CD4-positive, alpha-beta T cell treated with Interferon gamma for 1 hour (primary cell): ENCODE measurements at places on chromosomes 16 and 17.

DNA sequence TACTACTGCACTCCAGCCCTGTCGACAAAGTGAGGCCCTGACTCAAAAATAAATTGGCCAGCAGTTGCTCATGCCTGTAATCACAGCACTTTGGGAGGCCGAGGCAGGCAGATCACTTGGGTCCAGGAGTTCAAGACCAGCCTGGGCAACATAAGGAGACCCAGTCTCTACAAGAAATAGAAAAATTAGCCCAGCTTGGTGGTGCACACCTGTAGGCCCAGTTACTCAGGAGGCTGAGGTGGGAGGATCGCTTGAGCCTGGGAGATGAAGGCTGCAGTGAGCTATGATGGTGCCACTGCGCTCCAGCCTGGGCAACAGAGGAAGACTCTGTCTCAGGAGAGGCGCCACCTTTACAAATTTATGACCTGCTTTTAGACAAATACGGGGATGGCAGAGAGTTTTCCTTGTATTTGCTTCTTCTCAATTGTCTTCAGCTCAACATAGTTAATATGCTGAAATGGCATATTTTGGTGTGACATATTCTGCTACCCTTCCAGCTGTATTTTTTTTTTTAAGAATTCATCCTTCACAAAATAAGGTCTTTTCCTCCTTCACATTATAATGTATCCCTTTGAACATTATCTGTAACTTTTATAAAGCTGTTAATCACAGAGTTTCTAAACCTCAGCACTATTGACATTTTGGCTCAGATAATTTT is 21.1 kb upstream of the YPEL2 start:
- DNase-seq, result no peak

GRCh38 chr17:32953857-32954256 is 25.9 kb downstream of the TMEM98 start:
- no peak for DNase-seq

- DNase-seq, result no peak
Observed at GRCh38 chr17:41784207-41784744, 2.2 kb downstream of the JUP start.

DNA sequence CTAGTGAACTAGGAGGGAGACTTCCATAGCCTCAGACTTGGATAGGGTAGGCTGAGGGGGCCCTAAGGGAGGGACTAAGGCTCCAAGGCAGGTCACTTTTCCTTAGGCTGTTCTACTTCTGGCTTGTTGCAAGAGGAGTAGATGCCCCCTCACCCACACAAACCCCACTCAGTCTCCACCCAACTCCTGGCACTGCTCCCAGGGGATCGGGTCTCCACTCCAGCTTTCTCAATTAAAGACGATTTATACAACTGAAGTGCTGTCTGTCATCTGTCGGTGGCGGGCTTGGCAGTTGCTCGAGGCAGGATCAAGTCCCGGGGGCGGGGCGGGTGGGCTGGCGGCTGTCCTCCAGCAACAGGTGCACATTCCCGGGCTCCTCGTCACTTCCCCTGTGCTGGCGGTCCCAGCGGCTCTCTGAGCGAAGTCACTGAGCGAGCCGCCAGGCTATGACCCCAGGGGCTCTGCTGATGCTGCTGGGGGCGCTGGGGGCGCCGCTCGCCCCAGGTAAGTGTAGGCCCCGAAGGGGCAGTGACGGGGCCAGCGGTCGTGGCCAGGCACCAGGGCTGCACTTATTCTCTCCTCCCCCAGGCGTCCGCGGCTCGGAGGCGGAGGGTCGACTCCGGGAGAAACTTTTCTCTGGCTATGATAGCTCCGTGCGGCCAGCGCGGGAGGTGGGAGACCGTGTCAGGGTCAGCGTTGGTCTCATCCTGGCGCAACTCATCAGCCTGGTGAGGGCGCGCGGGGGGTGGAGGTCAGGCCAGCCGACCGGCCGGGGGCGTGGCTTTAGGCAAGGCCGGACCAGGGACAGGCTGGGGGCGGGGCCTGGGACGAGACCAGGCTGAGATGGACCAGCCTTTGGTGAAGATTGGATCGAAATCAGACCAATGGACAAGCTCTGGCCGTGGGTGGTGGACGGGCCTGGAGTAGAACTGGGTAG is at the start of gene CHRNB1:
Gene CHRNB1 (plus strand): TSS at position 380 of the 937 bp plus-strand sequence. CDS start 67 bp downstream, at position 447.
- DNase-seq, result peak; percentile 51

GRCh38 chr17:78885956-78886355 is 17.0 kb downstream of the CEP295NL start:
- no peak for DNase-seq

- DNase-seq, result no peak
Observed at GRCh38 chr16:81937305-81938038, 73.8 kb downstream of the SDR42E1 start.

GRCh38 chr17:31313982-31314781 is at the start of gene EVI2B:
Gene EVI2B, minus strand, starts transcription at chr17:31314054. Its CDS starts 8,445 bp downstream, at chr17:31305609.
- DNase-seq, result no peak

DNA sequence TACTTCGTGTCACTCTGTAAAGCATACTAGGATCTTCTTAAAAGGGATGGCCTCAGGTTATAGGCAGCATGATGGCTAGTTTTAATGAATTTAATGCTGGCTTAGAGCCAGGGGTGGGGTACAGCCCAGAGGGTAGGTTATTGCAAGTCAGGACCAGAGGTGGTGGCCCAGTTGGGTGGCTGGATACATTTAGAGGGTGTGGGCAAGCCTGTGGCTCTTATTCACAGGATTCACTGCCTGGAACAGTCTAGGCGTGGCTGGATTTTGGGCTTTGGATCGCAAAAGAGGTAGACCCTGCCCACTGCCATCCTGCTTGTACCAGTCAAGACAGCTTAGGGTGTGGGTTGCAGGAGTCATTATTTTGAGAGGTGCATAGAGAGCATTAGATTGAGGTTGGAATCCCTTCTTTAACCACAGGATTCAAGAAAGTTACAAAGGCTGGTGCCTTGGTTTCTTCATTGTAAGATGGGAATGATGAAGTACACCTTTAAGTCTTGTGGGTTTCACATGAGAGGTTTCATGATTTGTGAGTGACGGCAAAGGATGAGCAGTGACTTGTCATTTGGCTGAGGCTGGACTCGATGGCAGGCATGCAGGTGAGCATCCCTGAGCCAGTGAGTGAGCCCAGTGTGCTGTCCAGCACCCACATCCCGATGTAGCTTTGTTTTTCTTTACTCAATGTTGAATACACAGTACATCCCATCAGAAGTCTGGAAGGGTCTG is 85.2 kb downstream of the KSR1 start:
- DNase-seq, result no peak

DNA sequence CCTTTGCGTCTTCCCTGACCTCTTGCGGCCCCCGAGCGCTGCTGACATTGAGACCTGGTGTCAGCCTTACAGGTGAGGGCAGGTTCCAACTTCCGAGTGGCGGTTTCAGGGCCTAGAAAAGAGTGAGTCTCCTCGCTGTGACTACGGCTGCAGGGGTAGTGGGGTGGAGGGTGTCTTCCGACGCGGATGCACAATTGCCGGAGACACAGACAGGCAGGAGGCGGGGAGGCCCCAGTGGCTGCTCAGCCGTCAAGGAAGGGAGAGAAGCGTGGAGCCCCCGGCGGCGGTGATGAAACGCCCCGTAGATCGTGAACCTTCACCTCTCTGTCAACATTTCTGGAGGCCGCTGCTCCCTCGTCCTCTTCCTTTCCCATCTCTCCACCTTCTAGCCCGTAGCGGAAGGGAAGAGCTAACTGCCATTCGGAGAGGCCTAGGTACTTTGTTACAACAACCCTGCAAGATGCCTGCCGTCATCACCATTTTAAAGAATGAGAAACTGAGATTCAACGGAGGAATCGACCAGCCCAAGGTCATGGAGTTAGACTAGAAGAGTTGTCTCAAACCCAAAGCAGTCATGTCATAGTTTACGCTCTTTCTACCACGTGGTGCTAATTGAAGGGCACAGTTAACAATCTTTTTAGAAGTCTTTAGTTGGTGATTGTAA is 485 bp downstream of the DNAJA3 start:
- DNase-seq, result no peak

DNA sequence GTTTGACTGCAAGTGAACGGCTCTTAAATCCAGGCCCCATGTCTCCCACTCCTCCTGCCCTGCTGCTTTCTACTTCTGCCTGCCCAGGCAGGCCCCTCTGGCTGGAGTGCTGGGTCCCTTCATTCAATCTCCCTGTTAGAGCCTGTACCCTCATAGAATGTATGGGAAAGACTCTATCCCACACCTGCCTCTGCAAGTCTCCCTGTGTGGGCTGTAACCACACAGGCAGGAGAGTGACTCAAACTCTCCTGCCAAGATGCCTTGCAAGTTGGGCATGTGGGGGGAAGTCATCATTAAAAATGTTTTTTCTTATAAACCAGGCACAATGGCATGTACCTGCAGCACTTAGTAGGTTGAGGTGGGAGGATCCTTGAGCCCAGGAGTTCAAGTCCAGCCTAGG is 77.5 kb downstream of the PLXDC1 start:
- DNase-seq, result no peak

DNA sequence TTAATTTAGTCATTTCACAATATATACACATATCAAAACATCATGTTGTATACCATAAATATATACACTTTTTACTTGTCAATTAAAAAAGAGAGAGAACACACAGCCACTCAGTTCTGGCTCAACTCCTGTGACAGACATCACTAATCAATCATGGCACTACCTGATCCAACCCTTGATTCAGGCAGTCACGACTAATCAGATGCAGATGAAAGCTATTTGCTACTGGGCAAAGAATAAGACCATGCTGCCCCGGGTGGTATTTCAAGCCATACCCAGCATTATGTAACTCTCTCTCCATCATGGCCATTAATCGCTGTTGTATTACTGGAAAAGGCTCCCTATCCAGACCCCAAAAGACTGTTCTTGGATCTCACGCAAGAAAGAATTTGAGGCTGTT is 345.7 kb downstream of the HAPSTR1 start:
- no peak for DNase-seq

DNA sequence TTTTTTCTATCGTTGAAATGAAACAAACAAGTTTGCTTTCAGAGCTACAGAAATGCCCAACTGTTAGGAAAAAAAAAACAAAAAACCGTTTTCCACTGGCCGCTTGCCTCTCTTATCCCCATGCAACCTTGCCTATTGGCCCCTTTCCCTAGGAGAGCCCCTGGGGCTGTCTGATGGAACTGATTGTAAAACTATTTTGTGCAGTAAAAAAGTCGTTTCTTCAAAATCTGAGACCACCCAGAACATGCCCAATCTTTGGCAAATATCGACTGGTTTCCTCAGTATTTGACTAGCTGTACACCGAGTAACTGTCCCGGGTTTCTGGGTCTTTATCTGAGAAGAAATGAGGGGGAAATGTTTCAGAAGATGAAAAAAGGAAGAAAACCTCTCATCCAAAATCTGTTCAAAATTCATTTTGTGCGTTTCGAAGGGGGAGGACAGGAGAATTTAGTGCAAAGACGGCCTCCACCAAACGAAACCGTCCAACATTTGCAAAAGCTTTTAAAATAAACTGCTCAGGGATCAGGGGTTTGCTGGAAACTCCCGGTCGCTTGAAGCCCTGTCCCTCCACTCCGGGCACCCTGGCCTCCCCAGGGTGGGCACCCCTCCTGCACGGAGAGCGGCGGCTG is 1.1 kb upstream of the GNAO1 start:
- no peak for DNase-seq

GRCh38 chr17:40313668-40314583 is 4.9 kb downstream of the RARA start:
- no peak for DNase-seq
